ENCODE measurements at places on chromosomes 12 and 14.
A peak's percentile ranks its signal among the peaks of the same experiment; 100 is the strongest.

- DNase-seq, result no peak
Measured at GRCh38 chr14:101024686-101025085, 121.2 kb upstream of the RTL1 start.

DNA sequence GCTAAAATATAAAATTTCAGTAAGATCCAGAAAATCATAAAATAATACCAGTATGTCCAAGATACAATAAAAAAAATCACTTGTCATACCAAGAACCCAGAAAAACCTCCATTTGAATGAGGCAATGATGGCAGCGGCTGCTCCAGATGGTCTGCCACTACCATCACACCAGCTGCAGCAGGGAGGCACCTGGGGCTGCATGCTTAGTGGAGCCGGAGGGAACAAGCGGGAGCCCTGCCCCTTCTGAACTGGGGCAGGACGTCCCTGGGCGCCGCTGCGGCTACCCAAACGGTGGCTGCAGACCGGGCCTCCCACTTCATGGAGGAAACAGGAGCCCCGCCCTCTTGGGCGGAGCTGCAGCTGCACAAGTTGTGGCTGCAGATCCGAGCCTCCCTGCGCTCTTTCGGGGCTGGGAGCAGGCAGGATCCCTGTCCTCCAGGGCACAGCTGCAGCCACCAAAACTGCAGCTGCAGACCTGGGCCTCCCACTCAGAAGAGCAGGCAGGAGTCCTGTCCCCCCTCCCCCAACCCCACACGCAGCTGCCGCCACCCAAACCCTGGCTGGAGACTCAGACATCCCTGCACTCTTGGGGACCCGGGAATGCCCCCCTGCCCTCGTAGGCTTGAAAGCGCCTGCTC is 36.1 kb upstream of the OR5AU1 start:
- peak; percentile 37 for DNase-seq

- DNase-seq, result no peak
Measured at GRCh38 chr12:106090591-106091445, 47.9 kb downstream of the NUAK1 start.

DNA sequence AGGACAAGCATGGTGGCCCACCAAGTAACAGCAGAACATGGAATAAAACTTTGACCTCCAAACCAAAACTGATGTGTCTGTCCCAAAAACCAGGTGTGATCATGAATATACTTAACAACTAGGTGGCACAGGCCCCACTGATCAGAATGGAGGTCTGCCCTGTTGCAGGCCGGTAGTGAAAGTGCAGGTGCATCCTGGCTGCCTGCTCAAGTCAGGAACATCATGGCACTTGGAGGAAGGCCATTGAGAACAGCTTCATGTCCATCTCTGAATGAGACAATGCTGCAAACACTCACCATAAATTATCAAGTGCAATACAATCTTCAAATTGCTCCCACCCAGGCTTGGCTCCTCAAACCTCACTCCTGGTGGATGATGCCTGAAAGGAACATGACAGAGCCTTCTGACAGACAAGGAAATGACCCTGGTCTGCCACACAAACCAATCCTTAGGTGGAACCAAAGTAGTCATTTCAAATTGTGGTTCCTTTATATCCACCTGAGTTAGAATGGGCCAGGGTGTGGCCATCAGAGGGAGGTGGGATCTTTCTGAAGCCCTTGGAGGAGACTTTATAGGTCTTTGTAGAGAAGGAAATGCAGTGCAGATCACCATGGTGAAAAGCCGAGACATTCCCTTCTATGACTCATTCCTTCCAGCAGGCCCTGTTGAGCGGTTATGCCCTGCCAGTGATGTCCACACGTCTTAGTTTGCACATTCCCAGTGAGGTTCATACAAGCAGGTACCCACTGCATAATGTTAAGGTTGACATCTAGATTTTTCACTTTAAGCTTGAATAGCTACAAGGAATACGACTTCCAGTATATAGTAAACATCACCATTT is 36.0 kb downstream of the EGLN3 start:
- DNase-seq, result peak; percentile 85

DNA sequence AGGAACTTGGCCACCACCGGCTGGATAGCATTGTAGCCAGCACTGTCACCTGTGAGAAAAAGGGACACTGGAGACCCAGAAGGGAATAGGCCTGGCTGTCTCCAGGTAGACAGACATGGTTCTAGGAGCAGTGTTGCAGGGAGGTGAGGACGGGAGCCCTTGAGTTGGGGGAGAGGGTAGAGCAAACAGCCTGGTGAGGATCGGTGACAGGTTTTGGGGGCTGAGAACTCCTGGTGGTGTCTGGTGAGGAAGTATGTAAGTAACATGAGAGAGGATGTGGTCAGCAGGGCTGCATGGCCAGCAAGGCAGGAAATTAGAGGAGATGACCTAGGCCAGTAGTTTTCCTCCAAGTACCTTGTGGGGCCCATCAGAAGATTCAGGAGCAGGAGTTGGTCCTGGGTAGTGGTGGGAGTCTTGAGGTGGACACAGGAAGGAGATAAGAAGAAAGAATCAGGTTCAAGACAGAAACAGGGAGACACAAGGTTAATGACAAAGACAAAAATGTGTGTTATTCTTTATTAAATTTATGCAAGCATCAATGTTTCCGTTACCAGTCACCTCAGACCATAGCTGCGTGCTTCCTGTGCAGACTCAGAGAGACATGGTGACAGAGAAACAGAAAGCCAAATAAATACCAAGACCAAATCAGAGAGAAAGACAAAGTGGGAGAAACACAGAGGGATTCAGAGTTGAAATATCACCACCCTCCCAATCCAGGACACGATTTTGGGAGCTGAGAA is at the start of gene ARHGAP9:
TSS of gene ARHGAP9 (minus strand) at position 491 of the 740 bp plus-strand sequence. CDS start at position 31, 460 bp downstream.
- DNase-seq, result no peak

DNA sequence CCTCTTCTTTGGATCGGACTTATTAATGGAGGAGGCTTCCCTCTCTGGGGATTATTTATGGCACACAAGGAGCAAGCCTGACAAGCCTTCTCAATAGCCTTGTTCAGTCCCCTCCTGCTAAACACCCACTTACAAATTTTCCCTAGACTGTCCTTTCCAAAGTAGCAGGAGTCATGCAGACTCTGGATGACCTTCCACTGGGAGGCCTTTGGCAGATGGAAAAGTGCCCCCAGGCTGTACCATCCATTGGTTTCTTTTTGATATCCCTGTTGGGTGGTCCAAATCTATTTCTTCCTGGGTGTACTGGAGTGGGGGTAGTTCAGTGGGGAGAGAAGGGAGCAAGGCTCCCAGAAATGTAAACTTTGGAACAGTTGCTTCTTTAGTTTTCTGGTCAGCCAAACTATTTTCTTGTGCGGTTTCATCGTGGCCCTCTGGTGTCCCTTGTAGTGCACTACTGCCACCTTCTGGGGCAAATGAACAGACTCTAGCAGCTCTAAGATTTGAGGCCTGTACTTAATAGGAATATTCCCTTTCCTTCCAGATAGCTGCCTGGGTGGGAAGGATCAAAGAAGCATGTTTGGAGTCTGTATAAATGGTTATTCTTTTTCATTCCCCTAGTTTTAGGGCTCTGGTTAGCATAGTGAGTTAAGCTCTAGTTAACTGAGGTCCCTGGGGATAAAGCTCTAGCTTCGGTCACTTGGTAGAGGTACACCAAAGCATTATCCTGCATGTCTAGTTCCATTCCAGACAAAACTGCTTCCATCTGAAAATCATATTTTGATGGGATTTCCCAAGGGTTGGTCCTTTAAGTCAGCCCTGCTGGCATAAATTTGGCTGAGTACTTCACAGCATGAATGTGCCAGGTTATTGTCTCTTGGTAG is 409.5 kb downstream of the SLC6A15 start:
- peak; percentile 39 for DNase-seq

DNA sequence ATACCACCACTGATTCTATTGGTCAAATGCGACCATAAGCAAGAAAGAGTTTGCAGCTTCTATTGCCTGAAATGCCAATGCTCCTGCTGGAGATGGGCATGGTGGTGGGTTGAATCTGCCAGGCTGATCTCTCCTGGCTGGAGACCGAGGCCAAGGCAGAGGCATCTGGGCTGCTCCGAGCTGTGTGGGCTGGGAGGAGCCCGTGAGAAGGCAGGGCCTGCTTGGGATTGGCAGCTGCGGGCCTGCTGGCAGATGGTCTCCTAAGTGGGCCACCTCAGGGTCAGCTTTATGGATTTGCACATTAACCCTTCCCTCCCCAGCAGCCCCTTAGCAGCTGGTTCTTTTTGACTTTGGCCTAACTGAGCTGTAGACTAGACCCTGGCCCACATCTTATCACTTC is 25.4 kb downstream of the SRRM4 start:
- DNase-seq, result no peak

DNA sequence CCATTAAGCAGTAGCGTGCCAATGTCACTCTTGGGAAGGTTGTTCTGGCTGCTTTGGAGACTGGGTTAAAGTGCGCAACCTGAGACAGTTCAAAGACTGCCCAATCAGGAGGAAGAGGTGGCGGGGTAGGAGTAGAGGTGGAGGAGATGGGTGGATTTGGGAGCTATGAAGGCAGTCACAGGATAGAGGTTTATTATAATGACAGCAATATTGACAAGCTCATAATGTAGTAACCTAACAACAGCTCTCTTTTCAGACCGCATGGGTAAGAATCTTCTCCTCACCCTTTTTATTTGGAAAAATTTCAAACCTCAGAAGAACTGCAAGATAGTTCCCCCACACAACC is 5.3 kb upstream of the PSMD9 start:
- no peak for DNase-seq

DNA sequence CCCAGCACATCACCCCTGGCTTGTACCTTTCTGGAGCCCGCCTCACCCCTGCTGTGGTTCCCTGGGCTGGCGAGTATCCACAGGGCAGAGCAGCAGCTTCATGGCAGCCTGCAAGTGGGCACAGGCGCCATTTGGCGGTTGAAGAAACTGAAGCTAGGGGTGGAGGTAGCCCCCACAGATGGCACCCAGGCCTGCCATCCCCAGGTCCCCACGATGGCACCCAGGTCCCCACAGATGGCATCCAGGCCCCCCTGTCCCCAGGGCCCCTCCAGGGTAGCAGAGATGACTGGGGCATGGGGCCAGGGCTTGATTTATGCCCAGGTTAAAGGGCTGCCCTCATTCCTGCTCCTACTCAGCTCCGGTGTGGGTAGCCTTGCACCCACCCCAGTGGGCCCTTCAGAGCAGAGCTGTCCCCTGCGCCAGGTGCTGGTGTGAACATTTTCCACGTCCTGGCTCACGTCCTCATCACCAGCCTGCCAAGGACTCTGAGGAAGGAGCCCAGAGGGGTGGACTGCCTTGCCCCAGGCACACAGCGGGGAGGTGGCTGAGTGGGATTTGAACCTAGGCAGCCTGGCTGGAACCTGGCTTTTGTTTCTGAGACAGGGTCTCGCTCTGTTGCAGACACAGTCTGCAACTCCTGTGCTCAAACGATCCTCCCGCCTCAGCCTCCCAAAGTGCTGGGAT is 8.7 kb downstream of the MMP17 start:
- no peak for DNase-seq

DNA sequence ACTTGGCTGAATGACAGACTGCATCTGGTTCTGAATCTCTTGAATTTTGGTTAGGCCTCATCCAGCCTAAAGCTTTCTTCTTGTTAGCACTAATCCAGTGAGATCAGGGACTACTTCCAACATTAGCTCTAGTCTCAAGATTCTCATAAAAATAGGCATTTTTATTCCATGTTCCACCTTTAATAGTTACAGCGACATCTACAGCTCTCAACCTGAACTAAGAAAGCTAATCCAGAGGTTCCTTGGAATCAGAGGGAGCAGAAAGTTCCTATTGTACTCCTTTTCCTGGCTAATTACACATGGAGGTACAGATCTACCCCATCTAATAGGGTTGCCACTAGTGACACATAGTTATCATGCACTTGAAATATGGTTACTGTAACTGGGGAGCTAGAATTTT is 391.9 kb downstream of the RMST start:
- no peak for DNase-seq

- DNase-seq, result no peak
Measured at GRCh38 chr12:120342175-120343038, 14.8 kb upstream of the PLA2G1B start.

All from urothelium cell line (cell line).